ENCODE measurements at places on chromosomes 4 and X. TPM values are rescaled to one million over a fixed set of nuclear protein-coding genes. Genes with fewer than 3 reads are reported as not detected.

DNA sequence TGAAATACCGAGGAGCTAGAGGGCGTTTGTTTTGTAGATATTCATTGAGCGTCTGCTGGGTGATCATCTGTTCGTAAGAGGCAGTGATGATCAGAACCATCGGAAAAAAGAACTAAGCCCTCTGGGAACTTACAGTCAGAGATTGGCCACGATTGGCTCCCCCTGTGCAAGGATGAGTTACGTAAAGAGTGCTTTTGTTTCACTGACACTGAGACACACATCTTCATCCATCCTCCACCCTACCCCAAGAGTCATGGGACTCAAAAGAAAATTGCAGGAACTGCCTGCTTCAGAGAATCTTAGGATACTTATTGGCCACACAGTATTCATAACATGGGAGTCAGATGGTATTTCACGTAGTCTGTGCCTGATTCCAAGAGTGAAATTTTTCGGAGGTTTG is 62.1 kb downstream of the GEMIN8 start:
- DNase-seq, result no peak

GRCh38 chrX:42017971-42018370 is 94.6 kb upstream of the CASK start:
- no peak for DNase-seq

DNA sequence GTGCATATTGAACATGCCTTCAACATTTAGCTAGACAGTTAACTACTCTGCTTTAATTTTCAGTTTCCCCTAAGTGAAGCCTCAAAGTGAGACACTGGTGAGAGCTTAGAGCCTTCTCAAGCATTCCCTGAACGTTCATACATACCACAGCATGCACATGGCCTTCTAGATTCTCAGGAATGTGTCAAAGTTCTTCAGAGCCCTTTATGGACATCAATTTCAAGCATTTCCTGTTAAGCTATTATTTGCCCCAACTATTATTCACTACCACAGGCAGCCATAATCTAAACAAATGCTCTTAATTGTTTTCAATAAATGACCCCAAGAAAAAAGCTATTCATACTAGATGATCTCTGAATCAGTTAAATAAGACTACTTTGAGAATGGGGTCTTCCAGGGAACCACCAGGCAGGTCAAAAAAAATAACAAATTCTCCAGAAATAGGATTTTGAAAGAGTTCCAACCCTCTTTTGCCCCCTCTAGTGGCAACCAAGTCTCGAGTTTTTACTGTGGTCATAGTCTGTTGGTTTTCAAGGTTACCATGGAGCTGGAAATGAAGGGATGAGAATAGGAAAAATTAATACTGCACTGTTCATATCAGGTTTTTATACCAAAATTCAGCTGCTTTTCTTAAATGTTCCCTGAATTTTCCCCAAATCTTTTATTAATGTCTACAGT is 235.4 kb downstream of the RAB28 start:
- no peak for DNase-seq

GRCh38 chr4:78962597-78963115 is 23.4 kb upstream of the PAQR3 start:
- peak; percentile 19 for DNase-seq

GRCh38 chrX:1440506-1440905 is 12.2 kb downstream of the ASMTL start:
- no peak for DNase-seq

- no peak for DNase-seq
Observed at GRCh38 chrX:119062750-119063374, 9.9 kb upstream of the CT47C1 start.

- no peak for DNase-seq
Observed at GRCh38 chr4:165971446-165971845, 98.4 kb downstream of the TLL1 start.

DNA sequence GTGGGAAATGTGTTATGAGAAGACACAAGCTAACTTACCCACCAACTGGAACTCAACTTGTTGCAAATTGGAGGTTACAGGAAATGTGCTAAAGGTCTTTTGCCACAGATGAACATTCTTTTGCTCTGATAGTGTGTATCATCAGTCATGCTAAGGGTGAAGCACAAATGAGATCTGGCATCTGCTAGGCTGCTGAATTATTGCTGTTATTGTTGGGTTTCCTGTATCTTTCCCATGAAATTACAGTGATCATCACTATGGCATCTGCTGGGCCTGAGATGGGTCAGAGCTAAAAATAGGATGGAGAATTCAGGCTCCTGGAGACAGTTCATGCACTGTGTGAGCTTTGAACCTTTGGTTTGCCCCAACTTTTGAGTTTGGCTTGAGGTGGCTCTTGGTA is 124.5 kb downstream of the NPNT start:
- no peak for DNase-seq

GRCh38 chr4:878796-879728 is 53.1 kb downstream of the GAK start:
- no peak for DNase-seq

- DNase-seq, result no peak
Observed at GRCh38 chrX:29225670-29226069, 638.4 kb downstream of the IL1RAPL1 start.

- DNase-seq, result no peak
Observed at GRCh38 chrX:12240491-12240890, 102.2 kb downstream of the FRMPD4 start.

GRCh38 chr4:159764343-159764952 is 661.6 kb downstream of the RAPGEF2 start:
- DNase-seq, result peak; percentile 71

DNA sequence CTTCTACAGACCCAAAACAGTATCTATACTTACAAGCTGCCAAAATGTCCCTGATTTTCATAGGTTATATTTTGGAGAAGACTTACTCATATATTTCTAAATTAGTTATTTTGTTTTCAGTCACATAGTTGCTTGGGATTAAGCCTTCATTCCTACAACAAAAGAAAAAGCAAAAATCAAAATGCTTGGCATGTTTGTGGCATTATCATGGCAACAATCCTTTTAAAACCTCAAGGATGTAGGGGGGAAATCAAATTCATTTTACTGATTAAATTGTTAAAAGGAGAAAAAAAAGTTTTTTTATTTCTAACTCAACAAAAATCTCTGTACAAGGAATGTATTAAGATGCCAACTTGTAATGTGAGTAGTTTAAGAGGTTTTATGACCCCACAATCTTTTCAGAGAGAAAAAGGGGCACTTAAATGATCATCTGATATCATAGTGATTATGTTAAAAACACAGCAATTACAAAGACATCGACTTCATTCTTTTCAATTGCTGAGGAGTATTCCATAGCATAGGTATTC is 23.5 kb downstream of the TXK start:
- DNase-seq, result no peak

DNA sequence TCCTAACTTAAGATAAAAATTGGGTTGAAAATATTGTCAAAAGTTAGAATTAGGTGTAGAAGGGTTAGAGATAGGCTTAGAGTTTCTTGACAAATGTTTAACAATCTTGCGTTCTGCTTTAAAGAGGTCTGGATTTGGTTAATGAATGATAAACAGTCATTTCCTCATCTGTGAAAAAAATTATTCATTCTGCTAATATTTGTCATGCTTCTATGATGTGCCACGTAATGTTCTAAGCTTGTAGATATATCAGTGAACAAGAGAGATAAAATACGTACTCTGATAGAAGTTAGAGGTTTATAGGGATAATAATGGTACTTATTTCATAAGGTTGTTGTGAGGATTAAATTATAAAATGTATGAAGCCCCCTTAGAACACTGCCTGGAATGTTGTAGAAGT is 443.0 kb upstream of the GALNT7 start:
- no peak for DNase-seq

- no peak for DNase-seq
Observed at GRCh38 chr4:21451032-21451431, 497.5 kb downstream of the KCNIP4 start.

DNA sequence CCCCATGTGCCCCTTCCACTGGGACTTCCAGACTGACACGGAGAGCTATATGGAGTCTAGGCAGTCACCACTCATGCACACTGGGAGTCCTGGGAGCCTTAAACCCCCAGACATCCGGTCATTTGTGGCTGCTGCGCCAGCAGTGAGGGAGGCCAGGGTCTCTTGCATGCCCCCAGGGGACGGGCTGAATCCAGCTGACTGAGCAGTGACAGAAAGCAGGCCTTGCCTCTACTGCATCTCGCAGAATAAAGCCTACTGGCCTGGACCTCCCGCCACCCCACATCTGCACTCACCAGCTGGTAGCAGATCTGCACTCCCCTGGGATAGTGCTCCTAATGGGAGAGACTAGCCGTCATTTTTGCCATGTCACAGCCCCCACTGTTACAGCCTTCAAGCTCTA is 1234.2 kb downstream of the FAM133A start:
- no peak for DNase-seq

- no peak for DNase-seq
Observed at GRCh38 chr4:165864271-165864670, 8.8 kb upstream of the TLL1 start.

DNA sequence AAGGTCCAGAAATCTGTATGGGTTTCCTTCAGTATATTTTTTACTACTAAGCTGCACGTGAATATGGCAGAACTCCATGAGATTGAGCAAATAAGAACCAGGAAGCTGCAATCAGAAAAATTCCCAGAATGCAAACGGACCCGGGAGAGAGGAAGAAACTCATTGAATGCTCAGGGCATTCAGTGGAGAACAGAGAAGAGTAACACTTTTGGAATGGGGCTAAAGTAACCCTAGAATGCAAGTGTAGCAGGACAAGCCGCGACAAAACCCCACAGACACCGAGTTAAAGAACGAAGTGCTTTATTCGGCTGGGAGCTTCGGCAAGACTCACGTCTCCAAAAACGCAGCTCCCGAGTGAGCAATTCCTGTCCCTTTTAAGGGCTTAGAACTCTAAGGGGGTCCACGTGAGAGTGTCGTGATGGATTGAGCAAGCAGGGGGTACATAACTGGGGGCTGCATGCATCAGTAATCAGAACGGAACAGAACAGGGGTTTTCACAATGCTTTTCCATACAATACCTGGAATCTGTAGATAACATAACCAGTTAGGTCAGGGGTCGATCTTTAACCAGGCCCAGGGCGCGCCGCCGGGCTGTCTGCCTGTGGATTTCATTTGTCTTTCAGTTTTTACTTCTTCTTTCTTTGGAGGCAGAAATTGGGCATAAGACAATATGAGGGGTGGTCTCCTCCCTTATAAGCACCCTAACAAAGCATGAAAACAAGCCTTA is 56.4 kb downstream of the RAB28 start:
- no peak for DNase-seq

GRCh38 chr4:153274967-153275366 is 69.5 kb upstream of the MND1 start:
- peak; percentile 59 for DNase-seq

- peak; percentile 23 for DNase-seq
Observed at GRCh38 chr4:150960818-150961217, 54.3 kb downstream of the LRBA start.

DNA sequence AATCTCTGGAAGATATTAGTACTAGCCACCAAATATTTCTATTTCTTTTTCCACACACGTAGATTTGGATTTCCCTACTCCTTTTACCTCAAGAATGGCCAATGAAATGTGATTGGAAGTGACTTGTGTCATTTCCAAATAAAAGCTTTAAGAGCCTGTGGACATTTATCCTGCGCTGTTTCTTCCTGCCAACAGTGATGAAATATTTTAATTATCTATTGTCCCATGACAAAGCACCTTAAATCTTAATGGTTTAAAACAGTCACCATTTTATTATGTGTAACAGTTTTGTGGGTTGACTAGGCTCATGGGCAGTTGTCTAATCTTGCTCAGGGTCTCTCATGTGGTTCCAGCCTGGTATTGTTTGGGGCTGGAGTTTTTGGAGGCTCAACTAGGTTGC is 3.5 kb upstream of the PGRMC2 start:
- no peak for DNase-seq

The GABRQ gene
- 0.60 TPM for total RNA-seq

The SERPINA7 gene
- total RNA-seq, result 43.1 TPM

The RAI2 gene
- 2.2 TPM for total RNA-seq

The LRP2BP gene
- total RNA-seq, result 0.23 TPM

The LRAT gene
- 4.7 TPM for total RNA-seq

The KIT gene
- total RNA-seq, result 2.6 TPM

Data from hepatocyte (in vitro differentiated cells).